ENCODE measurements at places on chromosomes 1 and 21.

- peak; percentile 81 for DNase-seq
Observed at GRCh38 chr1:229579059-229579673, 20.7 kb upstream of the ABCB10 start.

GRCh38 chr1:154957091-154957657, 1.3 kb upstream of the PBXIP1 start:
- DNase-seq = no peak

- no peak for DNase-seq
Observed at GRCh38 chr1:89890085-89890752, 69.4 kb downstream of the LRRC8D start.

DNA sequence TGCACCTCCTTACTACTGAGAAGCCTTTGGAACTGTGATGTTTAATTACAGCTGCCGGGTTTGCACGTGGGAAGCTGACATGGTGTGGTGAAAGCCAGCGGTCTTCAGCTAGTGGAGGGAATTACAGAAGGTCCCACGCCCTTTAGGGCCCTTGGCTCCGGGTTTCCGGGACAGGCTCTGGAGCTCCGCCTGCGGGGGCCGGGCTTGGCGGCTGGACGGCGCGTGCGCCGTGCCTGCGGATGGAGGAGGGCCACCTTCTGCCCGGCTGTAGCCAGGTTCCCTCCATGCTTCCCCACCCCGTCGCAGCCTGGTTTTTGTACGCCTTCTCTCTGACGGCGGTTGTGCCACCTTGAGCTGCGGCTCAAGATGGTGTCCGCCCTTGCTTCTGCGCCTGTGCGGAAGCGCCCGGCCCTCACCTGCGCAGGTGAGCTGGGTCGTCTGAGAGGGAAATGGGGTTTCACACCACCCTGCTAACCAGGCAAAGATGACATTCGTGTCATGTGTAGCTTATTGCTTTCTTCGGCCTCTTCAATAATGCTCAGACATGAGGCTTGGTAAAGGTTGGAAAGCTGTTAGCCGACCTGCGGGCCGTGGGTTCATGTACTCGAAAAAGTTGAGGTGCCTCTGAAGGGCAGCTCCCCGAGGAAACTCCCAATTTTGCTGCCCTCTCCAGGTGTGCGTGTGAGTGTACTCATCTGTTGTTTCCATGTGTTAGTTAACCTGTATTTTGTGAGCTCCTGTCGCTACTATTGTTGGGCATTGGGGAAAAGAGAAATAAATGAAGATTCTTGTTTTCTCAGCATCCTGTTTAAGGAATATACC, 36.6 kb upstream of the OPRD1 start:
- peak; percentile 92 for DNase-seq

GRCh38 chr1:189596197-189596596, 881.5 kb downstream of the BRINP3 start:
- no peak for DNase-seq

DNA sequence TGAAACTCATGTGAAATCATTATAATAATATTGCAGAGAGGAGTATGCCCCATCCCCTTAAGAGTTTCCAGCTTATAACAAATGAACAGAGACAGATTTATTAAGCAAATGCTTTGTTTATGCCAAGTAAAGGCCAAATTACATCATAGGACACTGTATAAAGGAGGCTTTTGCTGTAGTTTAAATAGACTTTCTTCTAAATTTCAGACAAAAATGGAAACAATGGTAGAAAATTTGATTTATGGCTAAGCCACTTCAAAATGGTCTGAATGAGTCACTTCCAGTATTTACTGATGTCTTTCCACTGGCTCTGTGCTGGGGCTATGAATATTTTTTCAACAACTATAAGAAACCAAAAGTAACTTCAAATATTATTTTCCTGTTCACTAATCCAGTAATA, 81.1 kb upstream of the ST6GALNAC5 start:
- DNase-seq = no peak

GRCh38 chr1:8343464-8344001, 25.6 kb downstream of the SLC45A1 start:
- no peak for DNase-seq

GRCh38 chr1:31848381-31848897, 32.6 kb upstream of the SPOCD1 start:
- DNase-seq = peak; percentile 96

DNA sequence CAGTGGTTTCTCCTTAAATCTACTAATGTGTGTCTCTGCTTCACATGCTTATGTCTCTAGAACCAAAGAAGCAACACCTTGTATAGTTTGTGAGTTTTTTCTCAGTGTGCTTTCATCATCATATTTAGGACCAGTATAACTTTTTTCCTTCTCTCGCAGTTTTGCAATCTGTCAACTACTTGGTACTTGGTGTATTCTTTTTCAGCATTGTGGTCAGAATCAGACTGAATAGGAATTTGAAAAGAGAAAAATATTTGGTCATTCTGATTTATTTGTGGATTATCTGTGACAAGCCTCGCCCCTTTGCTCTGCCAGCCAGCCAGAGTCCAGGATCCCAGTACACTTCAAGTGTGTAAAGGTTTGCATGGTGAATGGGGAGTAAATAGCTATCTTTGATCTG, 122.3 kb downstream of the C1orf21 start:
- no peak for DNase-seq

GRCh38 chr1:94698356-94698755, 121.8 kb upstream of the SLC44A3 start:
- DNase-seq = no peak

- no peak for DNase-seq
Observed at GRCh38 chr1:96144636-96145035, 576.9 kb upstream of the PTBP2 start.

- no peak for DNase-seq
Observed at GRCh38 chr1:98992844-98993243, 11.8 kb downstream of the PLPPR5 start.

DNA sequence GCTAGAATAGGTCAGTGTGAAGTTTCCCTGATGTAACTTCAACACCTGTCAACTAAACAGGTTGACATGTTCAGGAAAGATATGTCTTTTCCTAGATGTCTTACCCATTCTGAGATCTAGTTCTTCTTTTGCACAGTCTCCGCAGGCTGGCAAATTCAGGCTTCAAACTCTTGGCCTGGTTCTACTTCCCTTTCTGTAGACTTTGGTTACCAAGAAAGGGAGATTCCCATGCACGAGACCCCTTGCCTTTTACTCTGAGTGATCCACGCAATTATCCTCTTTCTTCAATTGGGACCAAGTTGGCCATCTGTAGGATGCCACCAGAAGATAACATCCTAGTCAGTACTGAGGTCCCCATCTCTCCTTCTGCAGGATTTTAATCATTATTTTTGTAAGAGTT, 2.0 kb downstream of the CFAP45 start:
- no peak for DNase-seq

DNA sequence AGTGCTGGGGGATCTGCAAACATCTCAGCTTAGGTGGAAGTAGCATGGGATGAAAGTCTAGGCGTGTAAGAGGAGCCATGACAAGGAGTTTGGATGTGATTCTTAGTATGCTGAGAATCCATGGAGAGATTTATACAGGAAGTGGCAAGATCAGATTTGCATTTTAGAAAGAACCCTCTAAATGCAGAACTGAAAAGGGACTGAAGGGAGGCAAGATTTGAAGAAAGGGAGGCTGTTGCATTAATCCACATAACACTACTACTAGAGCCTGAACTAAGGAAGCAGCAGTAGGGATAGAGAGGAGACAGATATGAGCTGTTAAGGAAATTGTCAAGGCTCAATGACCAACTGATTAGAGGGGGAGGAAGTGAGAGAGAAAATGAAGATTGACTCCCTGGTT, 9.8 kb downstream of the C1orf74 start:
- no peak for DNase-seq

DNA sequence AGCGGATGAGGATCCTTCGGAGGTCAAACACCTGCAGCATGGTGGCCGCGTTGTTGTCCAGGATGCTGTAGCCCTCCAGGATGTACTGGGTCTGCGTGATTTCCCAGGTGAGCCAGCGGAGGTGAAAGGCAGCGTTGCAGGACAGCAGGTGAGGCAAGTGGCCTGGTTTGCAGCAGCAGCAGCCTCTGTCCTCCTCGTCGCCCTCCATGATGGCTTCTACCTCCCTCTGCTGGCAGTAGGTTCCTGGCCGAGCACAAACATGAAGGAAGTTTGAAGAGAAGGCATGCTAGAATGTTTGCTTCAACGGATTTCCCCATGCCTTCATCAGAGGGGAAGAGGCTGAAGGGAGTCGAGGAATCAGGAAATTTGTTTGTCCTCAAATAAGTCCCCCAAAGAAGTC, 74.7 kb downstream of the NTPCR start:
- no peak for DNase-seq

GRCh38 chr1:2414297-2414958, 2.1 kb upstream of the PEX10 start:
- peak; percentile 58 for DNase-seq

DNA sequence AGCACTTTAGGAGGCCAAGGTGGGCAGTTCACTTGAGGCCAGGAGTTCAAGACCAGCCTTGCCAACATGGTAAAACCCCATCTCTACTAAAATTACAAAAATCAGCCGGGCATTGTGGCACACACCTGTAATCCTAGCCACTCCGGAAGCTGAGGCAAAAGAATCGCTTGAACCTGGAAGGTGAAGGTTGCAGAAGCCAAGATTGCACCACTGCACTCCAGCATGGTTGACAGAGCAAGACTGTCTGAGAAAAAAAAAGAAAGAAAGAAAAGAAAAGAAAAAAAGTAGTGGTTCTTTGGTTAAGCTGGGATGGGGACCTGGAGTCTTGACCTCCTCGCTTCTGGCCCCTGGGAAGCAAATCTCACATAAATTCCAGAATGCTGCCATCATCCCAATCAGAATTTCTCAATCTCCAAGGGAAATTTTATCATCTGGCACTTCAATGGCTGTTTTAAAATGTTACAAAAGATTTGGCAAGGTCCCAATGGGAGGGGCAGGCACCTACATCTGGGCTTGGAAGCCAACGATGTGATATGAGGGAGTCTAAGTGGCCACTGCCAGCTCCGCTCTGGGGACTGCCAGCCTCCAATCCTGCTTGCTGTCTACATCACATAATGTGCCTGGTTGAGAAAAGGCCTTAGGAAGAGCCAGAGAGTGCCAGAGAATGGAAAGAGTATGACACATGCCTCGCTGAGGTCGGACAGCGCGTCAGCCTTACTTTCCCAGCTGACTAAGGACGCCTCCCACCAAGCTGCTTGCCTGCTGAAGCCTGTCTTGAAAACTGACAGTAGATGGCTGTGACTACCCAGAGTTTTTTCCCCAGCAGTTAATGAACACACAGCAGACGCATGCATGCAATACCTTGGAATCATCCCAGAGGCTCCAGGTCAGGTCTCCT, 42.1 kb upstream of the SRP9 start:
- peak; percentile 60 for DNase-seq

DNA sequence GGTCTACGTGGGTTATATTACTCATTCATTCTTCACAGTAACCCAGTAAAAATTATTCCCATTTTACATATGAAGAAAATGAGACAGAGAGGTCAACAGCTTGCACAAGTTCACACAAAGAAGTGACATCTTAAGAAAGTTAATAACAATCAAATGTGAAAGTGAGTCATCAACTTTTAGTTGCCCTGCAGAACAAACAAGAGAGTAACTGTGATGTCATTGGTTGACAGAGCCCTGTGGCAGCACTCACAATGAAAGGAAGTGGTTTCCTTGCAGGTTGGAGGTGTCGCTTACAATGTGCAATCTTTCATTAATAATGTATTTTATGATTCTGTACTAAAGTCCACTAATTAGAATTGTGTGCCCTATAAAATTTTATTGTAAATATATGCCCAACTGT, 369.6 kb downstream of the RYR2 start:
- DNase-seq = no peak

- no peak for DNase-seq
Observed at GRCh38 chr1:99385852-99386251, 121.6 kb downstream of the PLPPR4 start.

DNA sequence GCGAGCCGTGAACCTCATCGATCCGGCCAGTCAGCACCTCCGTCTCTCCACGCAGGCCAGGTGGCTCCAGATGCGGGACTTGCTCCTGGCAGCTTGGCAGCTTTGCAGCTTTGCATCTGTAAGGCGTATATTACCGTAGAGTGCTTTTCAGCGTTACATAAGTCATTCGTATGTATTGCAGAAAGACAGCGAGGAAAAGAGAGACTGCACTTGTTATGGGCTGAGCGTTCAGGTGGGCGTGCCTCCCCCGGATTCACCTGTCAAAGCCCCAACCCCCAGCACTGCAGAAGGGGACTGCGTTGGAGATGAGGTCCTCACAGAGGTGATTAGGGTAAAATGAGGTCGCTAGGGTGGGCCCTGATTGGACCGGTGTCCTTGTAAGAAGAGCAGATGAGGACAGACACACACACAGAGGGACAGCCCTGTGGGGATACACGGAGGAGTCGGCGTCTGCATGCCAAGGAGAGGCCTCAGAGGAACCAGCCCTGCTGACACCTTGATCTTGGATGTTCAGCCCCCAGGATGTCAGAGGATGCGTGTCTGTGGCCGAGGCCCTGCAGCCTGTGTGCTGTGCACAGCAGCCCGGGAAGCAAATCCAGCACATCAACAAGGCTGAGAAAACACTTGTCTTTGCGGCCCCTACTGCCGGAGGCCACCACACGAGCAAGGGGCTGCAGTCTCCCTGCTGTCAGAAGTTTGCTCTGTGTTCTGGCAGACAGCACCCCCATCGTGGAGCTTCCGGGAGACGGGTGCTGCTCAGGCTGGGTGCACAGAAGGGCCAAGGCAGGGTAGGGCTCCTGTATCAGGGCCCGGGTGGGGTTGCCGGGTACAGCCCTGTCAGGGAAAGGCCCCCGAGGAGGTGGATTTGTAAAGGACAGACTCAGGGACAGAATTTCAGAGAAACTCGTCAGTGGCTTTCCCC, 10.9 kb upstream of the AGPAT3 start:
- DNase-seq = no peak

- no peak for DNase-seq
Observed at GRCh38 chr1:162371611-162372010, 5.0 kb downstream of the SPATA46 start.

GRCh38 chr1:58763214-58763613, 20.6 kb downstream of the JUN start:
- DNase-seq = no peak

- DNase-seq = no peak
Observed at GRCh38 chr1:15178571-15179484, 25.3 kb downstream of the TMEM51 start.

DNA sequence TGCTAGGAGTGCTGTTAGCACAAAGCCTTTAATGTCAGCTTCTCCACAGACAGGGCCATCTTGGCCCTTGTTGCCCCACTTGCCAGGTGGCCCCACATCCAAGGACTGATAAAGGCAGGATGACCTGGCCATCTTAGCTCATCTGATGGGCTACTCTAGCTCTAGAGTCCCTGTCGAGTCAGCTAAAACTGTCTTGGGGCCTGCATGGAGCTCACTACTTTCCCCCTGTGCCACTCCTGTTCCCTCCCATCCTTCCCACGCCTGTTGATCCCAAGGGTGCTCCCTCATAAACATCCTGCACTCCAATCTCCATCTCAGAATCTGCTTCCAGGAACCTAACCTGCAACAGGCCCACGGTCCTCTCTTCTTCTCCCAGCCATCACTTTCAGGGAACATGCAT, 652 bp upstream of the GPX7 start:
- DNase-seq = no peak

All from DMS79 (cell line).